ENCODE measurements at places on chromosomes 12 and 14.

- peak; percentile 25 for DNase-seq
Measured at GRCh38 chr12:62604373-62604772, 137.7 kb downstream of the MON2 start.

GRCh38 chr12:39157696-39158342 is 252.4 kb upstream of the CPNE8 start:
- DNase-seq: no peak

GRCh38 chr12:47562201-47562600 is 143.6 kb downstream of the RPAP3 start:
- no peak for DNase-seq

GRCh38 chr12:128823216-128823915 is 392 bp downstream of the SLC15A4 start:
- peak; percentile 21 for DNase-seq
